AG20443 (cell line): ENCODE measurements at places on chromosomes 4 and X.

DNA sequence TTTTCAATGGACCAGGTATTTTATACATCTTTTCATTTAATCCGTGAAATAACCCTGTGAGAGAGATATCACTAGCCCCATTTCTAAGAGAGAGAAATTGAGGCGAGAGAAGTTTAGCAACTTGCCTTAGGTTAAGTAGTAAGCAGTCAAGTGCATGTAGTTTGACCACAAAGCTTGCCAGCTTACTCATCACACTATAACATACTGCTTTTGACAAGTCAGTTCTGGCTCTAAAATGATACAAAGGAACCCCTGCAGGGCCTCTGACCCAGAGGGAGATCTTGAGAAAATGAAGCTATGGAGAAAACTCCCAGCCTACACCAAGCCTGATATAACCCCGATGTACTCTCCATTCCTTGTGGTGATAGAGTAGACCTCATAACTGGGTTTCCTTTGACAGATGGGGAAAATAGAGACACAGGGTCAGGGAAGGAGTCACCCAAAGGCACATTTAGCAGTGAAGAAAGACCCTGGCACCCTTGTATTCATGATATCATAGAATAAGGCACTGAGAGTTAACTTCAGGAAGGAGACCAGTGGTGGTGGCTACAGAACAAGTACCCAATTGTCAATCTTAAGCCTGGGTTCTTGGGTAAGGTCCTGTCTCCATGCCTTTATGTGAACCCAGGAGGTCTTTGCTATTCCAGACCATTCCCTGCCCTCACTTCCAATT lies 60.2 kb upstream of the MSN start:
- DNase-seq = no peak

- no peak for DNase-seq
Observed at GRCh38 chrX:125219852-125220251, 99.8 kb upstream of the TEX13C start.

DNA sequence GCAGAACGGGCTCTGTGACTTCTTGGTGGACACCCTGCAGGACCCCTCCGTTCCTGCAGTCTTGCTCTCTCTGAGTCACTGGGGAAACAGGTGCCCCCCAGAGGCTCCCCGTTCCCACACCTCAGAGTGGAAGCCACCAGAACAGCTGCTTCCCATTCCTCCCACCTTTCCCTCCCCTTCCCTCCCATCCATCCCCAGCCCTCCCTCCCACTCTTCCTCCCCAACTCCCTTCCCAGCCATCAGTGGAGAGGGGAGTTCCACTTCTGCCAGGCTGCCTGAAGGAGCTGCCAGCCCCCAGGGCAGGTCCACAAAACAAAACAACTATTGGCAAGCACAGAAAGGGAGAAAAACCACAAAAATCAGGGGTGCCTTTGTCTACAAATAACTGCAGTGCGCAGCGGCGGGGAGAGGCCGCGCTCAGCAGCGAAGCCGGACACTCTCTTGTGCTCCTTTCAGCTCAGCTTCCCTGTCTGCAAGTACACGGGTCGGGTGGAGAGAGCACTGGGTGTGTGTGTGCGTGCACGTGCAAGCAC lies 8.1 kb downstream of the SSR4 start:
- DNase-seq = no peak

DNA sequence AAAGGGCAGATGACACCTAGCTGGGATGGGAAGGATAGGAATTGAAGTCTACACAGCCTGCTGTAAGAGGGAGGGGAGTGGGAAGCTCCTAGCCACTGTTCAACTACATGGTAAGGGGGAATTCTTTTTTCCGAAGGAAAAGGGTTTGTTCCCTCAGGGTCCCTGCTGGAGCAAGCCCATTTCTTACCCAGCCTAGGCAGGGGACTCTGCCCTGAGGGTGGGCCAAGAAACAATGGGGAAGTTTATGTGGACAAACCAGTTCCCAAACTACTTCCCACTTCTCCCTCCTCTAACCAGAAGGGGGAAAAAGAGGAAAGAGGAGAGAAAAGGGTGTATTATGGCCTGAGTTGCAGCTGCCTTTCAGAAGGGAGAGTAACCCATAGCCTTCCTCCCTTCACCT lies 13.5 kb upstream of the VSIG4 start:
- no peak for DNase-seq

- DNase-seq = no peak
Observed at GRCh38 chr4:10526429-10527222, 69.4 kb upstream of the ZNF518B start.

DNA sequence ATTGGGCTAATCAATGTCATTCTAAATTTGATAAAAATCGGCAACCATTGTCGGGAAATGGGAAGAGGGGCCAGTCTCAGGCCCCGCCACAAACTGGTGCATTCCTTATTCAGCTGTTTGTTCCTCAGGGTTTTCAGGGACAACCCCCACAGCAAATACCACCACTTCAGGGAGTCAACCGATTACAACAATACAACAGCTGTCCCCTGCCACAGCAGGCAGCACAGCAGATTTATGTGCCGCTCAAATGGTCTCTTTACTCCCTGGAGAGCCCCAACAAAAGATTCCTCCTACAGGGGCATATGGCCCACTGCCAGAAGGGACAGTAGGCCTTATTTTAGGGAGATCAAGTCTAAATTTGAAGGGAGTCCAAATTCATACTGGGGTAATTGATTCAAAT lies 61.8 kb downstream of the ZNF732 start:
- DNase-seq = no peak

- DNase-seq = no peak
Observed at GRCh38 chr4:124722071-124722470, 9.5 kb upstream of the ANKRD50 start.

- peak; percentile 66 for DNase-seq
Observed at GRCh38 chr4:76087007-76087769, 12.7 kb downstream of the ART3 start.

DNA sequence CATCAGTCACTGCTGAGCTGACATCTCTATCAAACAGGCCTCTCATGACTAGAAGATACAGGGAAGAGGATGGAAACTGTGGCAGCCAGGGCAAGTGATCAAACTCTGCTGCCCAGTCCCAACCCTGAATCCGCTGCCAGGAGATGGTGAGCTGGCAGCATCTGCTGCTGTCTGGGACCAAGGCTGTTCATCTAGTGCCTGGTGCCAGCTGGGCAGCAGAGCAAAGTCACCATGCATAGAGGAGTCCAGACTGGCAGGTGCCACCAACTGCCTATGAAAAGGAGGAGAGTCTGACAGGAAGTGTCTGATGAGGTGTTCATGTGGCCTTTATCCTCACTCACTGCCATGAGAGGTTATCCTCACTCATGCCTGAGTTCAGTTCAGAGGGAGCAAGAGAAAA lies 518.9 kb downstream of the MID1IP1 start:
- DNase-seq = no peak

DNA sequence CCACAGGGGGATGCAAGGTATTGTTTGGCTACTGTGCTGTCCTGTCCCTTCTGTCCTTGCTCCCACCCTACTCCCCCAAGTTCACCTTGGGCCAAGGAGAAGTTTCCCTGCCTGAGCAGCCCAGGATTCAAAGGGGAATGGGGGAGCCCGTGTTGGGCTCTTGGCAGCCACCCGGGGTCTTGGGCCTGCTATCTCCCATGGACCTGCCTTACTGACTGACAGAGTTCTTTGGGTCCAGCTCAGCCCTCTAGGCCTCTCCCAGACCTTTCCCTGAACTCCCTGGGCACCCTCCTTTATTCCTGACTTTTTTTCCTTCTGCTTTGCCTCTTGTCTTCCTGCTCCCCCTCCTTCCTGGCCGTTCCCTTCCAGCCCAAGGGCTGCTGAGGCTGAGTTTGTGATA lies 67.4 kb downstream of the STARD8 start:
- no peak for DNase-seq

- no peak for DNase-seq
Observed at GRCh38 chr4:131584587-131584986, 1564.5 kb upstream of the PCDH10 start.

DNA sequence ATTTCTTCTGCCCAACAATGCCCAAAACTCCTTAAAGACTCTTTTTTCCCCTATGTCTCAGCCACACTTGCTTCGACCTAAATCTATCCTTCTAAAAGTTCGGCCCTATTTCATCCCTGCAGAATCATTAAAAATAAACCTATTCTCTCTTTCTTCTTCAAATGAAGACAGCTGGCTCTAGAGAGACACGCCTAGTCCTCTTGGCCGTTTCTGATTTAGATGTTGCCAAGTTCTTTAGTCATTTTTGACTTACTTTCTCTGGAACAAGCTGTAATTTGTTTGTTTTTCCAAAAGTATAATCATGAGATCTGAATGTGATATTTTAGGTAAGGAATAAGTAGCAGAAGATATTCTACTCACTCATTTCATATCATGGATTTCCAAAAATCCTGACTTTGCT lies 211.6 kb downstream of the CENPC start:
- no peak for DNase-seq

GRCh38 chrX:134706138-134706537 lies 47.9 kb upstream of the PLAC1 start:
- no peak for DNase-seq

GRCh38 chrX:47166126-47166525 lies 21.1 kb downstream of the RBM10 start:
- DNase-seq = no peak

- DNase-seq = no peak
Observed at GRCh38 chr4:149584722-149585121, 230.9 kb downstream of the IQCM start.

DNA sequence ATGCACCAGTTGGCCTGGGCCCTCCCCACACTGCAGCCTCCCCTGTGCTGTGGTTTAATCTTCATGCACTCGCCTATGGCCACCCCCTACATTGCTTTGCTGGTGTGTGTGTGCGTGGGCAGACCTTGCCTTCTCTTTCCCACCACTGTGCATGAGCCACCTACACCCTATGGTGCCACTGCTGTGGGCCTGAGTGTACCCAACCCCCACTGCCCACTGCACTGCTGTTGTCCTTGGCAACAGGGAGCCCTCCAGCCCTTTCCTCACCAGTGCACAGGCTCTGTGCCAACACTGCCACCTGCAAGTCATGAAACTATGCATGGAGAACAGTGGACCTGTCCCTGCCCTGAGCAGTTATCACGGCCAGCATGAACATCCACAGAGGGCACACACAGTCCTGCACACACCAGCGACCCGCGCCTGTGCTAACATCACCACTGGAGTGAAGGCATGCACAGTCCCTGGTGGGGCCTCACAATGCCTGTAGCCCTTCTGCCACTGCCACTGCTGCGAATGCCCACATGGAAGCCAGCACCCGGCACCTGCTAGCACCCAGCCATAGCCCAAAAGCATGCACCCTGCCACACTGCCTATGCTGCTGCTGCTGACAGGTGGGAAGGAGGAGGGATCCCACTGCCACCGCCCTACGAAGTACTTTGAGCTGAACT lies 237.8 kb upstream of the ARSJ start:
- no peak for DNase-seq

DNA sequence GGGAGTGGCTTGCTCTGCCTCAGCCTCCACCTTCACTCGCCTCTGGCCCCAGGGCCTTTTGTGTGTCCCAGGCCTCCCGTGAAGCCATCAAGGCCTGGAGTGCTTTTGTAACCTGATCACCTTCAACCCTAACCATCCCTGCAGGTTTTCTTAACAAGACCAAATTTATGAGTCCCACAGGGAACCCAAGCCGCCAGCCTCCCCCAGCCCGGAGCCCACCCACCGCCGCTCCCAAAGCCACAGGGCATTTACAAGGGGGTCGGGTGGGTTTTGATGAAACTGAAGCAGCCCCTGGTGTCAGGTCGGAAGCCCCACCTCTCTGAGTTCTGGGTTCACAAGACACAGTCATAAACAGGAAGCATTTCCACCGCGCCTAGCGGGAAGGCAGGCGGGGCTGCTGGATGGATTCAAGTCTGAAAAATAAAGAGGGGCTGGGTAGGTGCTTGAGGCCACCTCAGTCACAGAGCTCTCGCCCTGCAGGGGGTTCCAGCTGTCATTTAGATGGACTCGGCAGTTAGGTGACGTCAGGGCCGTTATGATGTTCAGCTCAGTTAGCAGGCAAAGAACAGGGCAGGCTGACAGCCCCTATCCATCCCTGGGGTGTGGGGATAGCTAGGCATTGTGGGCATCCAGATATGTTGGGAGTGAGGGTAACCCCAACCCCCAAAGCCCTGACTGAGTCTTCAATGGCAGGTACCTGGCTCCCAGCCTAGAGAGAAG lies 128.5 kb downstream of the BCOR start:
- DNase-seq = no peak

- no peak for DNase-seq
Observed at GRCh38 chrX:29229802-29230201, 642.6 kb downstream of the IL1RAPL1 start.

GRCh38 chr4:77040854-77041725 lies 34.7 kb downstream of the CCNI start:
- DNase-seq = no peak

DNA sequence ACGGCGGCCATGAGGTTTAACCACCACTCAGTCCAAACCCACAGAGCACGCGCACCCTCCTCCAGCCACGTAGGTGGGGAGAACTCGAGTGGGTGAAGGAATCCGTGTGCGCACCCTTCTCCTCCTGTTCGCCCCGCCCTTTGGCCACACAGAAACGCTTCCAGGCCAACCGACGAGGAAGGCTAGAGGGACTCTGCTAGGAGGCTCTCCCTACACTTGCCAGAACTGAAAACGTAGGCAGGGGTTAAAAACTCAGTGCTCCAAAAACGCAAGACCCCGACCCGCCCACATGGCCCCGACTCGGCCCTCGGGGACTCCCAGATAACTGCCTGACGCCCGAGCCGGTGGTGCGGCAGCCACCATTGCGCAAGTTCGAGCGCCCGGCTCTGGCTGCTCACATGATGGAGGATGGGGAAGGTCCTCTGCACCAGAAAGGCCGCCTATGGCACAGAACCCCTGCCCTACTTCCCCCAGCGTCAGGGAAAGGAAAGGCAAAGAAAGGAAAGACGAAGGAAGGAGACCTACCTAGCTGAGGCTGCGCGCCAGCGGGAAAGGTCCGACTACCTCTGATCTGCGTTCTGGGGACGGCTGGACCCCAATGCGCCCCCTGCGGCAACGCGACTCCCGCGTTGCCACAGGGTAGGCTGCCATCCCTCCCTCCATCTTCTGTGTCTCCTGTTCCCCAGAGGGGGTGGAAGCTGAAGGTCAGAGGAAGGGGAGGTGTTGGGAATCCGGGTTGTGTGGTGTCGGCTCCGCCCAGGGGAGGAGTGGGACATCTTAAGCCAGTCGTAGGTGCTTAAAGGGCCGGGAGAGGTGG lies 201.9 kb upstream of the AGTR2 start:
- no peak for DNase-seq

DNA sequence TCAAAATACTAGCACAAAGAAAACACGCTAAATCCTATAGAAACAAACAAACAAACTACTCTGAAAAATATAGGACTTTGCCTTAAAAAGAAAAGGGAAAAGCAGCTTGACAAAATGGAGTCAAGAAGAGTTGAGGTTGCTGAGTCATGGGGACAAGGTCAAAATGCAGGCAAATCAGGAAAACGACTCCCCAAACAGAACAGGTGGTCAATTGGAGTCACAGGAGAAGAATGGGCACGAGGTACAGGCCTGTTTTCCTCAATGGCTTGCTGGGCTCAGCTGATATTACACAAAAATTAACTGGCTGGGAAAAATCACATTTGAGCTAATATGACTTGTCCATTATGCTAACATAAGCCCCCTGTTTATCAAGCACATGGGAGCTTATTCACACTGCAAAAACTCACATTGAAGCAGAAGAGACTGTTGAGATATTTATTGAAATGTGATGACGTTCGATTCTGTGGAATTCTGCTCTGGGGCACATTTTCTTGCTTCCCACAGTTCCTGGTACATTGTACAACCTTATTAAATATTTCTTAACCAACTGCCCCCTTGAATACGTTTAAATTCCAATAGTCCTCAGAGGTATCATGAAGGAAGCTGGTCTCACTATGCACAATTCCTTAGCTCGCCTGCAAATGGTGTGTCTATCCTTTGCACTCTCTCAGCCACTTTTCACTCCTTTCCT lies 1622.1 kb downstream of the STIM2 start:
- DNase-seq = no peak

GRCh38 chrX:67328476-67328875 lies 215.3 kb upstream of the AR start:
- DNase-seq = no peak
